ENCODE measurements at places on chromosomes 12 and 14. TPM values are rescaled to one million over a fixed set of nuclear protein-coding genes. Genes with fewer than 3 reads are reported as not detected.
A peak's percentile ranks its signal among the peaks of the same experiment; 100 is the strongest.

The ERBB3 gene
- 221 TPM for total RNA-seq

The GPRC5A gene
- total RNA-seq, result 4.0 TPM

- no peak for DNase-seq
Measured at GRCh38 chr14:103550451-103551337, 11.8 kb downstream of the BAG5 start.

DNA sequence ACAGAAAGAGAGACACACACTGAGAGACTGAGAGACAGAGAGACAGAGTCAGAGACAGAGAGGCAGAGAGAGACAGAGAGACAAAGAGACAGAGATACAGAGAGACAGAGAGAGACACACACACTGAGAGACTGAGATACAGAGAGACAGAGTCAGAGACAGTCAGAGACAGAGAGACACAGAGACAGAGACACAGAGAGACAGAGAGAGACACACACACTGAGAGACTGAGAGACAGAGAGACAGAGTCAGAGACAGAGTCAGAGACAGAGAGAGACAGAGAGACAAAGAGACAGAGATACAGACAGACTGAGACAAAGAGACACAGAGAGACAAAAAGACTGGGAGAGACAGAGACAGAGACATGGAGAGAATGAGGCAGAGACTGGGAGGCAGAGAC is 90.0 kb downstream of the GALNT9 start:
- no peak for DNase-seq

The DIO3 gene
- 3.4 TPM for total RNA-seq

The IFNG-AS1 gene
- total RNA-seq, result not detected

- DNase-seq, result peak; percentile 70
Measured at GRCh38 chr14:102235275-102235897, 69.6 kb downstream of the MOK start.

- no peak for DNase-seq
Measured at GRCh38 chr14:82533351-82533750, 999.7 kb upstream of the SEL1L start.

DNA sequence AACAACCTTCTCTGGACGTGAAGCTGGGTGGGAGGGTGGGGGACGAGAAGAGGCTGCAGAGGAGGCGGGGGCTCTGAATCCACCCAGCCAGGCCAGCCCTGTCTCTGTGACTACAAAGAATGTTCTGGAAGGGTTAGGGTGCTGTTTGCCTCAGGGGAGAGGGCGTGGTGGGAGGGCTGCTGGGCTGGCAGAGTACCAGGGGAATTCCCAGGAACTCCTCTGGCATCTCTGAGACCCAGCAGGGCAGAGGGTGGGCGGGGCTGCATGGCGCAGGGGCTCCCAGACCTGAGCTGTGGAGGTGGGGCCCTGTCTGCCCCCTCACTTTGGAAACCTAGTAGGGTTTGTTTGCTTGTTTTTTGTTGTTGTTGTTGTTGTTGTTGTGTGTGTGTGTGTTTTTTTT is 45.5 kb upstream of the FZD10 start:
- no peak for DNase-seq

GRCh38 chr12:47715393-47715876 is 9.6 kb upstream of the RPAP3 start:
- peak; percentile 53 for DNase-seq

The ESPL1 gene
- total RNA-seq, result 24.3 TPM

The SRRM4 gene
- 2.4 TPM for total RNA-seq

DNA sequence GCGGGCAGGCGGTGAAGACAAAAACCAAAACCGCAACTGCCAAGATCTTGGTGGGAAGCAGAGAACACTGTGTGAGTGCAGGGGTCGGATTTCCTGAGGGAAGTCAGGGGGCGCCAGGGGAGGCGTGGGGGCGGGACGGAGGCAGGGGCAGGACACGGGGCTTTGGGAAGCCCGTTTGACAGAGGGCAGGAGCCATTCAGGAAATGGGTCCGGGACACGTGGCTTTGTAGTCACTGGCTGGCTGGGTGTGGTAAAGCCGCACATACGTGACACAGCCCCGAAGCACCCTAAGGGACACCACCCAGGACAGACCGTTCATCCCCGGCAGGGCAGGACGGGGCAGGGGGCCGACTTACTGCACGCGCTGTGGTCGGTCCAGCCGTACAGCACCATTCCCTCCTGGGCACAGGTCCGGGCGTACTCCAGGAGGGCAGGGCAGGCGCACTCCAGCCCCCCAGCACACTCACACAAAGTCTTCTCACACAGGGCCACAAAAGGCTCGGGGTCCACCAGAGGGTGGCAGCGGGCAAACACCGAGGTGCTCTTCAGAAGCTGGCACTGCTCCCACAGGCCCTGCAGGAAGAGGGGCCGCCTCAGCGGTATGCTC is 49.4 kb downstream of the VWF start:
- no peak for DNase-seq

GRCh38 chr12:57613427-57614109 is 2.3 kb downstream of the ARHGEF25 start:
- no peak for DNase-seq

The PPP4R4 gene
- 13.5 TPM for total RNA-seq

GRCh38 chr14:105931808-105932483 is 405.6 kb downstream of the TMEM121 start:
- no peak for DNase-seq

GRCh38 chr14:26026384-26026783 is 571.4 kb downstream of the NOVA1 start:
- no peak for DNase-seq

DNA sequence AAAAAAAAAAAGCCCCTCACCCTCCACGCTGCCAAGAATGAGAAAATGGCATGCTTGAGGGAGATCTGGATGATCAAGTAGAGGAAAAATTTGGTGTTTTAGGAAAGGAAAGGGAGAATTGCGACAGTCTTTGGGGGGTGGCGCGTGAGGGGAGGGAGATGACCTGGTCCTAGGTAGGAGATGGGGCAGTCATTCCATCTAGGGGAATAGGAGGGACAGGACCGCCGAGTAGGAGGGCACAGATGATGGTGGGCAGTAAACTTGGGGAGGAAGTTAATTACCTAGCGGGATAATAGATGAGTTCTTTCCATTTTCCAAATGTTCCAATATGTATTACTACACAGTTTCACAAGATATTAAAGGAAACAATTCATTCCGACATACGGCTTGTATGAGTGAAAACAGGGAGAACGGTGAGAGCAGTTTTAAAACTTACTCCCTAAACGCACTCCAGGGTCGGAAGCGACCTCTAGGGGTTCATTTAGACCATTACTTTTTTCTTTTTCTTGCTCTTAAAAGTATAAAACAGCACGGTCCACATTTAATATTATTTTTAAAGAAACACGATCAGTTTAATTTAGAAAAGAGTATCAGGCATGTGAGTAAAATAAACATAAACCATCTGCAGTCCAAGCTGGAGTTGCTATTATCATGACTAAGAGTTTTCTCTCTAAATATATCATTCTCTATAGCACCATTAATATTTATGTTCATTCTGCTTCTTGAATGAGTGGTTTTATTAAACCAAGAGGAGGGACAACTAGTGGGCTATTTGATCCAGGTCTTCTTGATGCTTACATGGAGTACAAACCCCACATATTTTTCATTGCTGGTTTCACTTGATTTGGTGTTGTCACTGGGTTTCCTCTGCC is 3.0 kb upstream of the FNTB start:
- no peak for DNase-seq

DNA sequence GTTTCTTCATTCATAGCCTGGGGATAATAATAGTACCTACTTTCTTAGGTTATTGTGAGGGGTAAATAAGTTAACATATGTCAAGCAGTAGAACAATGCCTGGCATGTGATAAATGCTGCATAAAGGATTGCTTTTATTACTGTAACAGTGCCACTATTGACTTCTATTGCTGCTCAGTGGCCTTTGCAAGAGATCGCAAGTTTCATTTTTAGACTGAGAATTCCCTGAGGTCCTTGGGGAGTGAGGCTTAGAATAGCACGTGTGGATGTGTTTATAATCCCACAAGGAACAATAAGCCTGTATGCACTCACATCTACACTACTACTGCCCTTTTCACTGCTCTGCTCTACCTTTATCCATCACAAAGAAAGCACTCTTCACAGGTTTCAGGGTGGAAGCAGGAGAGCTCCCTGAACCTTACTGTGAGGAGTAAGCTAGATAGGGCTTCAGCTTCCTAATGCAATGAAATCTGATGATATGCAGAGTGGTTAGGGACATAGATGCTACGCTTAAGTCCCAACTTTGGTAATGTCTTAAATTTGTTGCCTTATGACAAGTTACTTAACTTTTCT is 302.6 kb downstream of the SNAPC1 start:
- DNase-seq, result no peak

The TRIM9 gene
- 1.7 TPM for total RNA-seq

The CDCA4 gene
- 22.9 TPM for total RNA-seq

GRCh38 chr12:124465473-124465872 is 101.9 kb downstream of the NCOR2 start:
- no peak for DNase-seq

- no peak for DNase-seq
Measured at GRCh38 chr14:99424306-99424877, 56.3 kb downstream of the SETD3 start.

The PLEKHG7 gene
- total RNA-seq, result 0.65 TPM

DNA sequence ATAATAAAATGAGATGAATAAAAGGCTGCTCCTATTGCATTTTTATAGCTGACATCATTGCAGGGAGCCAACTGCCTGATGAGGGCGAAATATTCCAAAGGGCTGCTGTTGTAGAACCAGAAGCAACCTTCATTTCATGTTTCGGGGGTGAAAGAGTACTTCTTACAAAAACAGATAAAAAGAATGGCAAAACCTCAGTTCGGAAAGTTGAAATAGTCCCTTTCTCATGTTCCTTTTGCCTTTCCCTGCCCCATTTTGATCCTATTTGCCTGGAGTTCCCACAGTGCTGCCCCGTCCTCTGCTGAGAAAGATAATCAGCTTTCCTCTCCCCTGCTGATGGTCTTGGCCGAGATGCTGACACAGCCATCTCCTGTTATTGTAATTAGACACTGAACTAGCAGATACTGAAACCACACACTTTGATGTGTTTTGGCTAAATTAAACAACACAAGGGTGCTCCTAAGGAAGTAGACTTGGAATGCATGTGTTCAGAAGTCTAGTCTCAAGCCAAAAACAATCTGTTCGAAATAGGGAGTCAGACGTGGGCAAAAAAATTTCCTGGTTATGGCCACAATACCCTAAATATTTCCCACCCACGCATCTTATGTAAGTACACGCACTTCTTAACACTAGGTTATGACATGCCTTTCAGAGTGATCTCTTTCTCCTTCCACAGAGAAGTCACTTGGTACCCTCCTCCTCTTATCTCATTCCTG is 117.2 kb downstream of the PPM1H start:
- DNase-seq, result no peak

DNA sequence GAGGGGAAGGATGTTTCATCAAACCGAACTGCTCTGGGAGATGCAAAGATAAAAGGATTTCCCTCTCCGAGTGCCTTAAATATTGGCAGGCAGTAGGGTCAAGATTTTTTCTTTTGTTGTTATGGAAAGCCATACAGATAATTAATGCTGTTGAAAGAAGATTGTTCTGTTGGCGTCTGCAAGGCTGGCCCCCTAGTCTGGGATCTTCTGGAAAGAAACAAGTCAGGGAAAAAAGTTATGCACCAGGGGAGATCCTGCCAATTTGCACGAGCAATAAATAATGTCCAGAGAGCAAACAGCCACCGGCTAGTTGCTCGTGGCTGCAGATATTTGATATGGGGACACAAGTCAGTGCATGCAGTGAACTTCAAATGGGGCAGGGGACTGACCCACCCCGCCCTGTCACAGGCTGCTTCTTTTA is 202.1 kb upstream of the MYL2 start:
- no peak for DNase-seq

DNA sequence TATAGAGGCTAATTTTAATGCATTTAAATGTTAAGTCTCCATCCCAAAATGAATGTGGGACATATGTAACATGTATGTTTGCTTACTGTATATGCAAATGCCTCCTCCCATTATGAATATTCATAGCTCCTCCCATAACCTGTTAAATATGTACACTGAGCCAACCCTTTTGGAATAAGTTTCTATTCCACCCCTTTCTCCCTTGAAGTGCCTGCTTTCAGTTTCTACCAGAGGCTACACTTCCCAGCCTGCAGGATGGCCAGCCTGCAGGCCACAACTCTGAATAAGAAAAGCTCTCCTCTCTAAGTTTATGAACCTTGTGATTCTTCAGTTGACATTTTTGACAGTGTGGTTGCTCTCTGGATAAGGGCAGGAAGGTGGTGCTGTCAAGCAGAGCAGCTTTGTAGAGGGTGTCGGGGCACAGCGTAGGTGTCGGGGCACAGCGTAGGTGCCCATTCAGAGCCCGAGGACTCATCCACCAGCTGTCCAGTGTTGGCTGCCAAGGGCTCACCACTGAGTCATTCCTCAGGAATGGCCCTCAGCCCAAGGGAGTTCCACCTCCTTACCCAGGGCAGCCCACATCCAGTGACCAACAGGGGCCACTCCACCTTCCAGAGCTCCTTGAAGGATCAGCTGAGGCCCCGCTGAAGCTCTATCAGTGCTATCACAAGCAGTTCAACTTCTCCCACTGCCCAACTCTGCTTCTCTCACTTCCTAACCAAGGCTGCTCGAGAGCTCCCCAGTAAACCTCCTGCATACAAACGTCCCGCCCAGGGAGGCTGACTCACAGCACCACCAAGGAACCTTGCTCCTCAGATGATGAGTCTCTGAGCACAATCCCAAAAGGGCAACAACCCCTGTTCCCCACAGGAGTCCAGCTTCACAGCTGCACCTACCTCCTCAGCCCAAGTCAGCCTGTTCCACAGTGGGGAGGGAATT is 31.4 kb downstream of the VWF start:
- DNase-seq, result no peak

- DNase-seq, result no peak
Measured at GRCh38 chr14:102764220-102764671, 13.0 kb upstream of the TRAF3 start.

DNA sequence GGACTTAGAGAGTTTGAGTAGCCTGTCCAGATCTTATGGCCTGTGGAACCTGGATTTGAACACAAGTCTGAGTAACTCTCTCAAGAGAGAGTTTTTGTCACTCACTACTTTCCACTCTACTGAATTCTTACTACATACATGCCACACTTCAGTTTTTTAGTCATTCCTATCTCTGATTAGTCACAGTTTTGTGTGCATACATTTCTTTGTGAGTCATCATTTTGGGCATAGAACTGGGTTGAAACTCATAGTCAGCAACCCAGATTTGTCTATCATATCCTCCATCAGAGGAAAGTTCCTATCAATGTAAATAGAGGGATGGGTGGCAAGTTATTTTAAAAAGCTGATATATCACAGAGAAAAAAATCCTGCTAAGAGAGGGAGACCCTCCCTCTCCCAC is 42.9 kb downstream of the FLRT2 start:
- DNase-seq, result no peak

DNA sequence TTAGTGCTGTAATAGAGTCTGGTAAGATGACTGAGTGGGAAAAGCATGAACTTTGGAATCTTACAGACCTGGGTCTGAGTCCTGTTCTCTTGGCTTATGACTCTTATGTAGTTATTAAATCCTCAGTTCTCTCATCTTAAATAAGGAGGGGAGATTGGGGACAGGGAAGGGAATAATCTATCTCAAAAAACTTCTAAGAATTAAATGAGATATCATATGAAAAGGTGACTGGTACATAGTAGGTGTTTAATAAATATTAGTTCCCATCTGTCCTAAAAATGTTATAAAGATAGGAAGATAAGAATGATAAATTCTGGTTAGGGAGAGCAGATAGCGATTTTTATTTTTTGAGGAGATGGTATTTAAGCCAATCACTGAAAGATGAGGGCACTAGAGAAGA is 119.1 kb downstream of the INSM2 start:
- no peak for DNase-seq

GRCh38 chr12:67358781-67359338 is 89.7 kb downstream of the CAND1 start:
- no peak for DNase-seq

- DNase-seq, result no peak
Measured at GRCh38 chr12:508145-508544, 48.4 kb downstream of the B4GALNT3 start.

The IRAK3 gene
- 0.02 TPM for total RNA-seq

- no peak for DNase-seq
Measured at GRCh38 chr12:22808860-22809259, 183.9 kb downstream of the ETNK1 start.

All from progenitor cell of endocrine pancreas (in vitro differentiated cells).